ENCODE measurements at places on chromosomes 2 and 18. TPM values are rescaled to one million over a fixed set of nuclear protein-coding genes. Genes with fewer than 3 reads are reported as not detected.
A peak's percentile ranks its signal among the peaks of the same experiment; 100 is the strongest.

Gene FAM210A
- total RNA-seq = 15.8 TPM

Gene LBX2
- total RNA-seq = 0.53 TPM

Gene HJURP
- 1.9 TPM for total RNA-seq

DNA sequence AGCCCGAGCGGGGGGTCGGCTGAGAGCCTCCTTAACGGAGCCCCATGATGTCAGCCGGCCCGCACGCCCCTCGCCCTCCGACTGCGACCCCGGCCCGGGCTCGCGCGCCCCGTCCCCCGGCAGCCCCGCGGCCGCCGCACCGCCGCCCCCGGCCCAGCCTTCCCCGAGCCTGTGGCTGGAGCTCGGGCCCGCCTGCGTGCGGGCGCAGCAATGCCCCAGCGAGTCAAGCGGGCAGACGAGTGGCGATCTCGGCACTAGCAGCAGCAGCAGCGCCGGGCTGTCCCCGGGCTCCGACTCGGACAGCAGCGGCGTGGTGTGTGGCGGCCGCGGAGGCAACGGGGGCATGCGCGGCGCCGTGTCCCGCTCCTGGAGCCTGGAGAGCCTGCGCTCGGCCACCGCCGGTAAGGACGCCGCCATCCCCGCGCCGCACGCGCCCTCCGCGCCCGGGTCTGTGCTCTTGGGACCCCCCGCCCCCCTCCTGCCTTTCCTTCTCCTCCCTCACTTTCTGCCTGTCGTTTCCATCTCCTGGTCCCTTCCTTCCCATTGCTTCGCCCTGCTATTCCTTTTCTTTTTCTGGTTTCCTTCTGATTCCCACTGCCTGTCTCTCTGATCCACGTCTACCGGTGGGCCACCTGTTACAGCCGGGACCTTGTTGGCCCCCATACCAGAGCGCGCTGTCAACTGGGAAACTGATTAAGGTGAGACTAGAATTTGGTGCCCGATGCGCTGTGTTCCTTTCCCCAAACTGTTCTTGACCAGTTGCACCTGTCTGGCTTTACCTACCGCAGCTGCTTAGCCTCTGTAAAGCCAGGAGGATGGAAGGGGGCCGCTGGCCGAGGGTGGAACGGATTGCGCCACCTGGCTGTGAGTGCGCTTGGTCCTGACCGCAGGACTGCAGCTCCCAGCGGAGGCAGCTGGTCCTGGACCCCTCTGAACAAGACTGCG, 127.4 kb downstream of the ARHGEF4 start:
- no peak overlapping the region for H3K4me3 ChIP-seq
- no peaks in the 10 kb centered on the region for H3K4me1 ChIP-seq
- no peaks in the 10 kb centered on the region for H3K36me3 ChIP-seq
- H3K27ac ChIP-seq = no peak overlapping the region
- DNase-seq = peak; percentile 29

- no peaks in the 10 kb centered on the region for H3K36me3 ChIP-seq
- no peak overlapping the region for H3K4me3 ChIP-seq
- DNase-seq = no peak
These were observed 273.7 kb downstream of the SLC4A3 start for GRCh38 chr2:219901155-219901554.
